ENCODE measurements at places on chromosomes 5 and 9.
A peak's percentile ranks its signal among the peaks of the same experiment; 100 is the strongest.

- DNase-seq = no peak
Measured at GRCh38 chr9:70010015-70010414, 33.6 kb upstream of the MAMDC2 start.

DNA sequence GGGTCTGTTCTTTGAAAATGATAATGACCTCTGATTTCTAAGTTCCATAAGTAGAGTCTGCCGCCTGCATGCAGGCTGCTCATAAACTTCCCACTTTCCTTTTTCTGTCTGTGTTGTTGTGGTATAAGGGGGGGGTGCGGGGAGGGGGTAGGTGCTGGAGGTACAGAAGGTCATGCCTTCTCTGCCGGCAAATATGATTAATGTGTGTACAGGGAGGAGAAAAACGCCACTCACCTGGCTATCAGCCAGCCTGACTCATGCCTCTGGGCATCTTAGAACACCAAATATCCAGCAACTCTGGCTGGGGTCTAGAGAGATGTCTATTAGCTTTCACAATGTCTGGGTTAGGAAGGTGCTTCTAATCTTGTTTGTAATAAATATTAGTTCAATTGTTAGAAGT lies 128.3 kb downstream of the EFNA5 start:
- DNase-seq = no peak

DNA sequence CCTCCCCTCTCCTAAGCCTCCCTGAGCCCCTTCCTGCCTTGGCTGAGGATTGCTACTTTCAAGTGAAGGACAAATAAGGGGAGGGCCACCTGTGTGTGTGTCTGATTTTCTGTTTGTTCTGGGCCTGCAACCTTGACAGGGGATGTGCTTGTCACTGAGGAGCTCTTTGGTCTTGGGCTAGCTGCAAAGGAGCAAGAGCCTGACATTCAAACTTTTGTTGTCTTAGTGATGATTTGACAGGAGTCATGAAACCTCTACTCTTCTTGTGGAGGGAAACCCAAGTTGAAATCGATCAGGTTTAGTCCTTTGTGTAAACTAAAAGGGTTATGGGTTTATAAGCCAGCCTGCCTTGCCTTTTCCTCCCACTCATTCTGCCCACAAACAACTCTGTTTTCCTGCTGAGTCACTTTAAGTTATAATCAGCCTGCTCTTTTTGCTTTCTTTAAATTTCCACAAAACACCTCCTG lies 16.9 kb downstream of the CLTA start:
- no peak for DNase-seq

DNA sequence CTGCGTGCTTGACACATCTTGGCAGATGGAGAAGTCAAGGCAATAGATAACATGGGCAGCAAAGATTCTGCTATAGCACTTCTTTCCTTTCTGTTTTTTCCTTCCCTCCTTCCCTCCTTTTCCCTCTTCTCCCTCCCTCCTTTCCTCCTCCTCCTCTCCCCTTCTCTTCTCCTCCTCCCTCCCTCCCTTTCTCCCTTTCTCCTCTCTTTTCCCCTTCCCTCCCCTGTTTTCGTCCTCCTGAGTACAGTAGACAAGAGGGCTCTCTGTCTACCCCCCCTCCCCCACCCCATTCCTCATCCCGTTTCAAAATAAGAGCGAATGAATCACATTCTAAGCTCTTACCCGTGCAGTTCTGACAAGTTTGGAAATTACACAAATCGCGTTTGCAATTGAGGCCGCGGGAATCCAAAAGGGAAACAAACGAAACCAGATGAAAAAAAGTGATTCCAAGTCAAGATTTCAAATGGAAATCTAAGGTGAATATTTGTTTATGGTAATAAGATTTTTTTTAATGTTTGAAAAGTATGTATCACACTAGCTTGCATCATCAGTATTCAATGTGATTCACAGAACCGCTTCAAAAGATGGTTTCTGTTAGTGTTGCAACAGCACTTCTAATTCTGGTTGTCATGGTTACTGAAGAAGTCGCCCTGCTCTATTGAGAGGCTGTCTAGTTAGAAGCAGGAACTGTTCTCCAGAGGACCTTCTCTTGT lies 1.3 kb downstream of the NIM1K start:
- no peak for DNase-seq

GRCh38 chr9:36143245-36143641 lies 6.7 kb downstream of the GLIPR2 start:
- DNase-seq = no peak

GRCh38 chr5:172630482-172630881 lies 10.6 kb upstream of the NEURL1B start:
- DNase-seq = no peak

GRCh38 chr9:107872457-107873192 lies 383.1 kb upstream of the KLF4 start:
- DNase-seq = peak; percentile 92
